ENCODE measurements at places on chromosomes 6 and 20.

DNA sequence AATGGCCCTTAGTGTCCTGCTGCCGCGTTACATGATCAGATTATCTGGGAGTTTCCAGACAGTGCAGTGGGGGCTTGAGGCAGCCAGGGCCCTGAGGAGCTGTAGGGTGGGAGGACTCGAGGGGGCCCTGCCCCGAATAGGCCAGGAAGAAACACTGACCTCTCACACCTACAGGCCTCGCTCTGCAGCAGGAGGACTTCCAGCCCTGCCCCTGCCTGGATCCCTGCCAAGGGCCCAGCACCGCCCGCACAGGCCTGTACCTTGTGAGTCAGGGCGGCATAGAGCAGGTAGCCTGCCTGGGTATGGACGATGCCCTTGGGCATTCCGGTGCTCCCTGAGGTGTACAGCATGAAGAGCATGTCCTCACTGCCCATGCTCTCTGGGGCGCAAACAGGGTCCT is 30.1 kb upstream of the APMAP start:
- DNase-seq, result no peak

GRCh38 chr20:58752565-58752964 is 60.0 kb downstream of the NPEPL1 start:
- no peak for DNase-seq

DNA sequence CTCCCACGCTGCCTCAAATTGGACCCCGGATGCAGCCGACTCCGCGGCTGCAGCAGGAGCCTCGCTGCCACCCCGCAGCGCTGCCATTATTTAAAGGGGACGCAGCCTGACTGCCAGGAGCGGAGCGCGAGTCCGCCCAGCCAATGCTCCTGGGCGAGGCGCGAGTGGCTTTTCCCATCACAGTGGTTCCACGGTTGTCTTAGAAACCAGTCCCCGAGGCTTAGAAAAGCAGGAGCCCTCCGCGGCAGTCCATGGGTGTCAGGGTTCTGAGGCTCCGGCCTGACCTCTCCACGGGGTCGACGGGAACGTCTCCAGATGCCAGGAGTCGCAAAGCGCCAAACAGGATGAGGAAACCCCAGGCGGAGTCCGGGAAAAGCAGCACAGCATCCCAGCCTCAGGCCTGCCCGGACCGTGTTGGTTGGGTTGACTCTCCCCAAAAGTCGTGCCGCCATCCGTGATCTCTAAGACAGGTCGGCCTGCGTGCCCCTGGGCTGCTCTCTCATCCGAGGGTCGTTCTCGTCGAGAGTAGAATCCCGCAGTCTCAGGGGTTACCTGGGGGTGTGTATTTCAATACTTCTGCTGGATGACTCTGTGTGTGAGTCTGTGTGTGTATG is 975.8 kb upstream of the DEFB115 start:
- DNase-seq, result no peak

DNA sequence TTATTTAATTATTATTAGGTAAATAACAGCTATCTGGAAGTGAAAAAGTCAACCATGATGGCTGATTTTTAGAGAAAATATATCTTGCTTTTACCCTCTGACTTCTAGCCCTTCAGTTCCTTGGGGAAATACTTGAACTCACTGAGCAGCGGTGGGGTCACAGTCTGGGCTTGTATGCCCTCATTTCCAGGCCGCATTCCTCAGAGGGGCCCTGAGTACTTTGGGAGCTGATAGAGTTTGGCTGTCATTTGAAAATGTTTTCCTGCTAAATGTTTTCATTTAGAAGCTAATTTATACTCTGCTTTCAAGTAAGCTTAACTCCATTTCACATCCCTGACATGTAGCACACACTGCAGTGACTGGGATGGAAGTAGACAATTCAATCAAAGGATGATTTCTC is 1028.5 kb downstream of the KIF16B start:
- no peak for DNase-seq

- no peak for DNase-seq
Measured at GRCh38 chr6:56683882-56684281, 41.2 kb upstream of the DST start.

Measured in CD4-positive, alpha-beta T cell treated with Interferon alpha-2 for 1 hour (primary cell).